AG20443 (cell line): ENCODE measurements at places on chromosomes 1 and 21.

- peak; percentile 73 for DNase-seq
These were observed 650 bp downstream of the VANGL1 start for GRCh38 chr1:115642168-115643072.

DNA sequence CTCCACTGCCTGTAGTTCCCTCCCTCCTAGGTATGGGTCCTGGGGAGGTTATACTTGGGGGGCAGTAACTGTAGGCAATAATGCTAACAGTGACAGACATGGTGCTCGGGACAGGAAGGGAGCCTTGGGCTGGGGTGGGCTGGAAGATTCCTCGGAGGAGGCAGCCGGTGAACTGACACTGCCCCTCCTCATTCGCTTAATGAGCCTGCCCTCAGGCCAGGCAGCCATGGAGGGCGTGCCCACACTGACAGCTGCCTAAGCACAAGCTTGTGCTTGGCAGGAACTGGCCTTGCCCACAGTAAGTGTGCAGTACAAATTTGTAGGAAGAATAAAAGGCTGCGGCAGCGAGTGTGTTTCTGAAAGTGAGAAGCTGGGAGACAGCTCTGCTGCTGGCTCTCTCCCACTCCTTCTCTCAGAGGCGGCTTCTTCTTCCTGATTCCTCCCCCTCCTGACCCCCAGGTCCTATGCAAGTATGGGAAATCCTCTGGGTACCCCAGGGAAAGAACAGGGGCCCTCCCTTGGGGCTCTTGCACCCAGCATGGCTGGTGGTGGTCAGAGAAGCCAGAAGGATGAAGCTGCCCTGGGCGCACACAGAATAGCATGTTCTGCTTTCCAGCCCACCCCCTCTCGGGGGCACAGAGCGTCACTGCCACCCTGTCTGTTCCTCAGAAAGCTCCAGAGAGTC is 23.6 kb downstream of the OPTC start:
- no peak for DNase-seq

GRCh38 chr1:94629259-94630181 is 88.0 kb upstream of the F3 start:
- DNase-seq = no peak

DNA sequence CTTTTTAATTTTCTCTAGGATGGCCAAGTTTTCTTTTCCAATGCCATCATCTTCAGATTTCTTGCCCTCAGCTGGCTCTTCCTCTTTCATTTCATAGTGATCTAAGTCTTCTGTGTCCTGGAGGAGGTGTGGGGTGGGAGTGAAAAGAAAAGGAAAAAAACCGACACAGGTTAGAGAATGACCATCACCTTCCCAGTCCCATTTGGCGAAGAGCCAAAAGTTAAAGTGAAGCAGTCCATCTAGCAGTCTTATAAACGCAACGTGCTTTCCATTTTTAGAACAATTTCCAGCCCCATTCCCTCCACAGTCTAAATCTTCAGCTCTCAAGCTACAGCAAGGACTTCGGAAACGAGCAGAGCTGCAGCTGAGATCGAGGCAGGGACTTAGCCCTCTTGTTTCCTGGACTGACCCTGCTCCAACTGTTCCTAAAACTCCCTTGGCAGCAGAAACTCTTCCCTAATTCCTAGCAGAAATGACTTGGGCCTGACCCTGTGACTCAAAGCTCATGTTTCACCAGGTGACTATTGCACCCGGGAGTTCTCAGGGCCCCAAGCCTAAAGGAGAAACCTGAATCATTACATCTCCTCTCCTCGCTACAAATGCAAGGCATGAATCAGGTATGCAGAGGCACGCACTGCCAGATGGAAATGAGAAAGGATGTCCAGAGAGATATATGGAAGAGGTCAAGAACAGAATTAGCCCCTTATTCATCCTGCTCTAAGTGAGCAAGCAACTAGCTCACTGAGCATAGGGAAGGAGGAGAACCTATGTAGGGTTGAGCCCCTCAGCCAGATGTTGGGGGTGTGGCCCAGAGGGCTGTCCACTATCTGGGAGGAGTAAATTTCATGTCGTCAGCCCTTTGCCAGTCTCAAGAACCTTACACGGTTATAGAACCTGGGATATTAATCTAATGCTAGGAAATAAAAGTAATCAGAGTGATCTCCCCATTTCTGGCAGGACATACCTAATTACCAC is 5.1 kb downstream of the UBE2Q1 start:
- DNase-seq = no peak

DNA sequence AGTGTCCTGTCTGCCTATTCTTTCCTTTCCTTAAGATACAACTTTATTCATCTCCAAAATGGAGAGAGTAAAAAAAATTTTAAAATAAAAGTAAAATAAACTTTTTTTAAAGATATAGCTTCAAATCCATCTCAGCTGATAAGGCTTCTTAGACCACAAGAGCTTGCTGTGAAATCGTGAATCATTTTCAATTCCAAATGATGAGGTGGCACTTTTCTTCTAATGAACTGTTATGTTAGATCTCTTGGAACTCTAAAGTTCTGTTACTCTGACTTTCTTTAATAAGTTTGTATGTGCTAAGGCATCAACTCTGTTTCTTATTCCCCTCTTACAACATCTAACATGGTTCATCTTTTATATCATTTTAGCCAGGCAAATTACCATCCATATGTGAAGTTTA is 4.5 kb downstream of the SH3GLB1 start:
- no peak for DNase-seq

- DNase-seq = no peak
These were observed 1.8 kb upstream of the EPHX1 start for GRCh38 chr1:225808136-225808535.

- DNase-seq = no peak
These were observed 1.7 kb upstream of the ADAMTS4 start for GRCh38 chr1:161200421-161200991.

DNA sequence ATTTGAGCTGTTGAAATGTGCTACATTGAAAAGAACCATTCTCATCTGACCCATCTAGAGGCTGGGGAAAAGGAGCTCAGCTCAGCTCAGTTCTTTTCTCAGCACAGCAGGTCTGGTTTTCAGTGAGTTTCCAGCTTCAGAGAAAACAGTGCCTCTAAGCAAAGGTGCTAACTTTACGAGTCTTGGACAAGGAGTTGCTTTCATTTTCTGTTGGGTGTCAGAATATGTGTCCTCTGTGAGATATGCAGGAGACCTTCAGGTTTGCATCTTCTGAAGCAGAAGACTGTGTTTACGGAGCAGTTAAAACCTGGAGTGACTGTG is 321.3 kb upstream of the USP24 start:
- DNase-seq = no peak

DNA sequence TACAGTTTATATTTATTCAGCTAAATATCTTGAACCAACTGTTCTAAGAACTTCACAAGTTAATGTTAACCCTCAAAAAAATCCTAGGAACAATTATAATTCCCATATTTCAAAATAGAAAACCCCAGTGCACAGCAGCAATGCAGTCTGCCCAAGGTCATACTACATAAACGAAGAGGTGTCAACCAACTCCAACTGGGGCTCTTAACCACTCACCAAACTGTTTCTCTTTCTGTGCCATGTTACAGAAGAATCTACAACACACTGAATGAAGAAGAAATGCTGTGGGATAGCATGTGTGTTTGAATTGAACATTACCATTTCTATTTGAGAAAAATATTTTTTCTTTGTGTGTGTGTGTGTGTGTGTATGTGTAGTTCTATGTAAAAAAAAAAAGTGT is 35.7 kb downstream of the EIF4G3 start:
- no peak for DNase-seq

DNA sequence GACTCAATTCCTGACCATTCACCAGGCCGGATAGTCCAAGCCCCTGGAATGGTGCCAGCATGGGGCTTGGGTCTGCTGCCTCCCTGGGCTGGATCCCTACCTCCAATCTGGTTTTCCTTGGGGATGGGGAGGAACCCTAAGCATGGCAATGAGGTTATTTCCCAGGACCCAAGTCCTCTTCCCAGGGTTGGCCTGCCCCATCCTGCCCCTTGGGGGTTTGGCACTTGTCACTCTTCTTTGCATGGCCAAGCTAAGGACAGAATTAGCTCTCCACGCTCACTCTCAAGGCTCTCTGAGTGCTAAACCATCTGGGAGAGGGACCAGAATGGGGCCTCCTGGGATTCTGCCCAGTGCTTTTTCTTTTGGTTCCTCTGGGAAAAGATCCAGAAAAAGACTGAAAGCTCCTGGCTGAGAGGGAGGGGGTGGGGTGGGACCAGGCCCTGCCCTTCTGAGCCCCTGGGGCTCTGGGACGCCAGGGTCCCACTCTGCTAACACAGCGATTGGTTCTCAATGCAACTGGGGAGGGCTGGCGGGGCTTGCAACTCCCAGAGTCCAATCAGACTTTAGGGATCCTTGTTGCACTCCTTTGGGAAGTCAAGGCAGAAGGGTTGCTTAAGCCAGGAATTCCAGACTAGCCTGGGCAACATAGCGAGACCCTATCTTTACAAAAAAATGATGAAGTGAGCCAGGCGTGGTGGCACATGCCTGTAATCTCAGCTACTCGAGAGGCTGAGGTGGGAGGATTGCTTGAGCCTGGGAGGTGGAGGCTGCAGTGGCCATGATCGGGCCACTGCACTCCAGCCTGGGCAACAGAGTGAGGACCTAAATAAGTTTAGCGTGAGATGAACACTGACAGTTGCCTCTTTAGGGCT is 52.7 kb downstream of the DHRS3 start:
- DNase-seq = no peak

DNA sequence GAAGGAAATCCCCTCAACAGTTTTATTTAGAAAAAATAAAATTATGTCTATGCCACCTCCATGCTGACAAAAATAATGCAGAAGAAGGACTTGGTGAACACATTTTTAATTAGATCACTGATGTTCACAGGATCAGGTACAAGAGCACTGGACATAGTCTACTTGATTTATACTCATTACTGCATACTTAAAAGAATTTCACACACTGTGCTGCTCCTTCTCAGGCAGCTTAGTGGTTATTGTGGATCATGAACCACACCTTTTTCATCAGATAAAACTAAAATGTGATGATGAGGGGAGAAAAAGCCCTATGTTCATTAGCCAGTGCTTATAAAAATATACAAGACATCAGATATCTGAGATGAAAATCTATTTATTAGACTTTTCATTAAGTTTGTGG is 103.3 kb upstream of the DPH5 start:
- DNase-seq = no peak

- no peak for DNase-seq
These were observed 3.9 kb downstream of the TAS1R2 start for GRCh38 chr1:18855573-18855972.

GRCh38 chr1:221994274-221994698 is 252.4 kb upstream of the DUSP10 start:
- DNase-seq = peak; percentile 48

- peak; percentile 67 for DNase-seq
These were observed 47.9 kb downstream of the LAMC1 start for GRCh38 chr1:183070923-183071618.

- no peak for DNase-seq
These were observed 22.9 kb downstream of the DSTYK start for GRCh38 chr1:205188596-205188995.

- DNase-seq = no peak
These were observed 15.0 kb upstream of the FCAMR start for GRCh38 chr1:206985162-206985749.

- peak; percentile 89 for DNase-seq
These were observed 10.1 kb downstream of the HSPG2 start for GRCh38 chr1:21926814-21927532.

- no peak for DNase-seq
These were observed 26.3 kb downstream of the CAPN9 start for GRCh38 chr1:230773396-230774033.

DNA sequence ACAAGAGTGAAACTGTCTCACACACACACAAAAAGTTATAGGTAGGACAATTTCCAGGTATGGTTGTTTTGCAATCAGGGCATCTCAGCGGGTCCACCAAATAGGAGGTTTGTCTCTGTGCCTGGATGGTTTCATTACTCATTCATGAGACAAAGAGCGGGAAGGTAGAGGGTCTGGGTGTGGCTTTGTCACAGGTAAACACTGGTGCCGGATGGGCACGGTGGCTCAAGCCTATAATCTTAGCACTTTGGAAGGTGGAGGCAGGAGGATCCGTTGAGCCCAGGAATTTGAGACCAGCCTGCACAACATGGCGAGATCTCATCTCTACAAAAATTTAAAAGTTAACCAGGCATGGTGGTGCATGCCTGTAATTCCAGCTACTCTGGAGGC is 16.3 kb upstream of the ERVH48-1 start:
- DNase-seq = no peak

DNA sequence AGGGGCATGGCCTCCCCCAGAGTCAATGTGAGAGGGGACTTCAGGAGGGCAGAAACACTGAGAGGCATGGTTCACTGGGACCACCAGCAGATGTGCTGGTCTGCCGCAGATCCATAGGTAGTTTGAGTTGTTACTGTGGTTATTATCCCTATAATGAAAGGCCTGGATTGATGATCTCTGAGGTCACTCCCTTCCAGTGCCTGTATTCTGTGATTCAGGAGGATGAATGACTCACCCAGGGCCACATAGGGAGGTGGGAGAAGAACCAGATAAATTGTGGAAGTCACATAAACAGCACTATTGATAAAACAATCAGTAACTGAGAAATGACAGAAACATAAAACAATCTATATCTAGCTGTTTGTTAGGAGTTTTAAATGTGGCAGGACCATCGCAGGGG is 22.7 kb upstream of the ACTL8 start:
- DNase-seq = peak; percentile 78

DNA sequence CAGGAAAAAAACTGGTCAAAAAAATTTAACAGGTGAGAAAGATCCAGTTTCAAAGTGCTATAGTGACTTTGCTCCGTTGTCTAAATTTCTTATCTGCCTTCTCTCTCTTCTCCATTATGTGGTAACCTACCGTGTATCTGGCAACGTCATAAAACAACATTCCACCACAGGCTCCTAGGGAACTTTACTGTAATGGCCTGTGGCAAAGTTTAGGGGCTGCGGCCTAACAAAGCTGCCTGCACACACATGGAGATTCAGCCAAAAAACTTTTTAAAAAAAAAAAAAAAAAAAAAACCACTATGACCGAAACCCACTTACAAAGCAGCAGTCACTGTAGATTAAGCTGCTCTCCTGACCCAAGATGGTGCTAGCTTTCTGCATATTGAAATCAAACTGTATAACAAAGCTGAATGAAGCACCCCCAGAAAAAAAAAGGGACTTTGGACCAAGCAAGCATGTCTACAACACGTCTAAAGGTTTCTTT is 202.6 kb downstream of the SLC45A1 start:
- DNase-seq = no peak

- DNase-seq = no peak
These were observed 26.2 kb downstream of the MAGI3 start for GRCh38 chr1:113416496-113416895.

DNA sequence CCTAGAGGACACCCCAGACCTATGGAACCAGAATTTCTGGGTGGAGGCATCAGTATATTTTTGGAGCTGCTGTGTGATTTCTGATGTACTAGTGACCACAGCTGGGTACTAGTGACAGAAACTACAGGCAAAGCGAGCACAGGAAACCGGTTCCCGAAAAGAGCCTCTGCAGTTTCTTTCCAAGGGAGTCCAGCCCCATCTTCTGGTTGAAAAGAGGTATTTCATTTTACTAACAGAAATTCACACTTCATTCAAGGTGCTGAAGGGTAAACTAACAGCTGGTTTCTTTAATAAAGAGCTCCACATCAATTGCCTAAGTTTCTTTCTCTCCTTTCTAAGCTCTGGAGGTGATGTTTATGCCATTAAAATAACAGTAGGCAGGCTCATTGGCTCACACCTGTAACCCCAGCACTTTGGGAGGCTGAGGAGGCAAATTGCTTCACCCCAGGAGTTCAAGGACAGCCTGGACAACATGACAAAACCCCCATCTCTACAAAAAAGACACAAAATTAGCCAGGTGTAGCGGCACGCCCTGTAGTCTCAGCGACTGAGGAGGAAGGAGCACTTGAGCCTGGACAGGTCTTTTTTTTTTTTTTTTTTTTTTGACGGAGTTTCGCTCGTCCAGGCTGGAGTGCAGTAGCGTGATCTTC is 22.0 kb downstream of the THAP3 start:
- DNase-seq = peak; percentile 80

GRCh38 chr1:92045766-92046495 is 16.1 kb downstream of the EPHX4 start:
- no peak for DNase-seq
